ENCODE measurements at places on chromosomes 3 and 15.

DNA sequence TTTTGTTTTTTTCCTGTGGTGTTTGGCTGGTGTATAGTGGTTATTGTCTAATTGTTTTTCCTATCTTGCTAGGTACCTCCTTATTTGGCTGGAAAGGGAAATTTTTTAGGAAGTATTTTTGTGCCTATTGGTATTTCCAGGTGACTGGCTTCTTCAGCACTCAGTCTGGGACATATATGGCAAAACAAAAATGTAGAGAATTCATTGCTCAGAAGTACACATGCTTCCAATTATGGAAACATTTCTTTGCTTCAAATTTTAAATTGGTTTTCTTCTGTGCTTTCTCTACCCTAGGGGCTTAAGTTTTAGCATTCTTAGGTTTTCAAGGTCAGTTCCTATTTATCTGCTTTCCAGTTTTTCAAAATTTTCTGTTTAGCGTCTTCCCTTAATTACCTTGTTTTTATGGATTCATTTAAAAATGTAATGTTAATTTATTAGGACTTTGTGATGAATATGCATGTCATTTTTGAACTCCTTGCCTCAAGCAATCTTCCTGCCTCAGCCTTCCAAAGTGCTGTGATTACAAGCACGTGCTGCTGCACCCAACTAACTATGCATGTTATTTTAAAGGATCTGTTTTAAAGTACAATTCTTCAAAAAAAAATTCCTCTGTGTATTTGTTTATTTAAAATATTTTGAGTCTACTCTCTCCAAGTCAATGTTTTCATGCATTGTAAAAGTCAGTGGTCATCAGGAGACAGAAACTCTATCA lies 231.9 kb upstream of the DPPA4 start:
- DNase-seq: no peak

GRCh38 chr15:67564021-67564967 lies 21.8 kb downstream of the MAP2K5 start:
- DNase-seq: no peak

DNA sequence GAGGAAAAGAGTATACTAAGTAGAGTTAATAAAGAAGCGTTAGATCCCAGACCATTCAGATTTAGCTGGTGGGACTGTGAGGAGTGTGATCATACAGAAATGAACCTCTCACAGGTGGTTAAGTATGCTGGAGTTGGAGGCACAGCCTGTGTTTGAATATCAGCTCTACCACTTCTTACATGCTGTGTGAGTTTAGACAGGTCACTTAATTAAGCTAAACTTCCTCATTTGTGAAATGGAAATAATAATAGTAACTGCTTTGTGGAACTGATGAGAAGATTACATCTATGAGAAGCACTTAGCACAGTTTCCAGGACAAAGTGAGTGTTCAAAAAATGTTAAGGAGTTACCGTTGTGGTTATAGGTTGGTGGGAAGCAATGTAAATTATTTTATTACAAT lies 8.4 kb downstream of the ACP3 start:
- no peak for DNase-seq

DNA sequence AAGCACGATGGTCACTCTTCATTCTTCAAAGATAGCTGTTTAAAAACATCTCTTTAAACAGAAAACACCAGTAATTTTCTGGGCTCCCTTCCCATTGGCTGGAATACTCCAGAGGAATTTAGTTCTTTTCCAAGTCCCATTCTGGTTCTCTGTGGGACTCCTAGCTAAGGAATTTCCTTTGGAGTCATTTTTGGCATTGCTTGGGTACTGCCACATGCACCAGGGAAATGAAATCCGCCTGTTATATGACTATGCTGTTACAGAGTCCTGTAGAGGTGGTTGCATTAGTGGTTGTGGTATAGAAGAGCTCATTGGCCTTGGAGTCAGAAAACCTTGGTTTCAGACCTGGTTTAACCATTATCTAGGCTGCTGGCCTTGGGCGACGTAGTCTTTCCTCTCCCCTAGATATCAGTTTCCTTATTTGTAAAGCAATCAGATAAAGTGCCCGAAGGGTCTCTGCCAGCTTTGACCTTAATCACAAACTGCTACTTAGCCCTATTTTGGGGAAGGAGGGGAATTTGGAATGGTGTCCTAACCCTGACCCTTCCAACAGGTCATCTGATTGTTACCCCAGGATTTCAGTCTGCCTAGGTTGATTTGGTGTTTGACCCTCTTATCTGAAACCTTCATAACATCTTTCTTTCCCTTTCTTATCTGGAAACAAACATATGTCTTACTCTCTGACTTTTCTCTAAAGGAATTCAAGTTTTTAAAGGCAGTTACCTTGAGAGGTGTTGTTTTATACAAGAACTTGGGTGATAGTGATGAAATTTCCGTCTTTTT lies 13.4 kb downstream of the RTP1 start:
- DNase-seq: no peak

DNA sequence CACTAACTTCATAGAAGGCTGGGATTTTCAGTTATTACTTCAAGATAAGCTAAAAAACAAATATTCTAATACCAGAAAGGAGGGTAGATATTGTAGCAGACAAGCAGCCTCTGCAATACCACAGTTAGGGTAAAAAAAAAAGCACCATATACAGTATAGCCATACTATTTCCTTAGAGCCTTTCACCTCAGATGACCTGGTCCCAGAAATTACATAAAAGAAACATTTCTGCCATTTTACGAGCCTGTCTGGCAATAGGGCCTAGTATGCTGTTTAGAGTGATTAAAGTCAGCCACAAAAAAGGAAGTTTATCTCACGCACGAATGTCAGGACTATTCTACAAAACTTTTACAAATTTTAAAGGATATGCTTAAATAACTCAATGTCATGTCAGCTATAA lies 1016.6 kb downstream of the PLOD2 start:
- no peak for DNase-seq

DNA sequence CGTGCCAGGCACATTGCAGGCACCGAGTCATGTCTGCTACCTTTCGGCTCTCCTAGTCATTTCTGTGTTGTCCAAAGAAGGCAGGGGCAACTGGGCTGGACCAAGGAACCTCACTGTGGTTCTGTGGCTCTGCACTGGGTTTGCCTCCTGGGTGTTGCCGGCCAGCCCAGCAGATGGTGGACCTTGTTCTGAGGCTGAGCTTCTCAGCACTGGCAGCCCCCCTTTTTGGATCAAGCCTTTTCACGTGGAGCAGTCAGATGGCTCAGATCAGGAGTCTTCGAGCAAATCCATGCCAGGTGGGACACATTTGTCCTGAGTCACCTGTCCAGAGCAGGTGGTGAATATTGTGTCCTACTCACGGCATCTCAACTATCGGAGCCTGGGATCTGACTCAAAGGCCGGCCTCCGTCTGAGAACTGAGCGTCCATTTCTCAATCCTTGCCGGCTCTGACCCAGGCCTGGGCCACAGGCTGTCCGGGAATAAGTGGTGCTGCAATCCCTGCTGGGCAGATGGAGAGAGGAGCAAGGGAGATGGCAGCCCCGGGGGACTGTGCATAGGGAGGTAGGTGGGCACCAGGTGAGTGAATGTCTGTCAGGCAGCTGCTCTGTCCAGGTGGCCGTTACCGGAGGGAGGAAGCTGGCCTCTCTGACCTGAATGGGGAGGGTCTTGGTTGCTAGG lies at the start of gene IL16:
Gene IL16 (plus strand): TSS at position 304 of the 679 bp plus-strand sequence. CDS start 28,521 bp downstream, outside the sequence.
- no peak for DNase-seq

Data from endothelial cell (in vitro differentiated cells).